NCI-H1930 (cell line): ENCODE measurements at places on chromosomes 16 and 17.

DNA sequence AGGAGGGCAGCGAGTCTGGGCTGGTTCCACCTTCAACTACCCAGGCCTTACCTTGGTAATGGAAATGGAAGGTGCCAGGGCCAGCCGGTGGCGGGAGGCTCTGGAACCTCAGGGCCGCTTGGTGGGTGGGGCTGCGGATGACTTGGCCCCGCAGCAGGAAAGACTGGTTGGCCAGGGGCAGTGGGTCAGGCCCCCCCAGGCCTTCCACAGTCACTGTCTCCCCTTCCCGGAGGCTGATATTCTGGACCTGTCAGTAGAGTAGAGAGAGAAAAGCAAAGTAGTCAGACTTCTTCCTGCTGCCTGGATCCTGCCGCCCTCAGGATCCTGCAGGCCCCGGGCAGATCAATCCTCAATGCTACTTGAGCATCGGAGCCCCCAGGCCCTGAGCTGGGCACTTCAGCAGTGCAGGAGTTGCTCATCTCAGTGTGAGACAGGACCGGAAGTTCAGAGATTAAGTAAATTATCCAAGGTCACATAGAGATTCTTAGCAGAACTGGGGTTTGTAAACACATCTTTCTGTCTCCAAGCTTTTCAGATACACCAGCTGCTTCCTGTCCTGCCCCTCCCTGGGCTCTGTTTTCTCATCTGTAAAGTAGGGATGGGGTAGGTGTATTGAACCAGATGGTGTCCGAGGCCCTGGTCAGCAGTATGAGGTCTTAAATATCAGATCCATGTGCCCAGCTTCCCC lies 18.5 kb upstream of the PHF12 start:
- DNase-seq: no peak

GRCh38 chr17:57242148-57242547 lies 14.2 kb upstream of the MSI2 start:
- DNase-seq: no peak

DNA sequence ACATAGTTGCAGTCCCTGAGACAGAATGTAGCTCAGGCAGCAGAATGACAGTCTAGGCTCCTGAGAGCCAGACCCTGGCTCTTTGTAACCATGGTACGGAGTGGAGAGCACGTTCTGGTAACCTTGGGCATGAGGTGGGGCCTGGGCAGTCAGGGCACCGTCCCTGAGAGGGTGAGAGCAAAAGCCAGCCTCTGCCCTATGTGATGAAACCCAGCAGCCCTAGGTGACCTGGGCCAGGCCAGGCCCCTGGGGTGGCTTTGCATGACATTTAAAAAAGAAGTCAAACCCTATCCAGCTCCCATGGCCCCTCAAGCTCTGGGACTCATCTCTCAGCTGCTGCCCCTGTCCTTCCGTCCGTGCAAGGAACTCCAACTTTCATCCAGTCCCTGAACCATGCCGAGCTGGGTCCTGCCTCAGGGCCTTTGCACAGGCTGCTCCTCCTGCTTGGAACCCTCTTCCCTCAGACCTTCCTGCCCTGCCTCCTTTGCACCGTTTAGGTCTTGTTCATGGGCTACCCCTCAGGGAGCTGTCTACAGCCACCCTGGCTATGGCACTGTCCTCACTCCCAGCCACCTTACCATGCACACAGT lies 188.6 kb downstream of the NTN1 start:
- no peak for DNase-seq

GRCh38 chr16:2426941-2427361 lies 2.3 kb upstream of the CCNF start:
- no peak for DNase-seq

DNA sequence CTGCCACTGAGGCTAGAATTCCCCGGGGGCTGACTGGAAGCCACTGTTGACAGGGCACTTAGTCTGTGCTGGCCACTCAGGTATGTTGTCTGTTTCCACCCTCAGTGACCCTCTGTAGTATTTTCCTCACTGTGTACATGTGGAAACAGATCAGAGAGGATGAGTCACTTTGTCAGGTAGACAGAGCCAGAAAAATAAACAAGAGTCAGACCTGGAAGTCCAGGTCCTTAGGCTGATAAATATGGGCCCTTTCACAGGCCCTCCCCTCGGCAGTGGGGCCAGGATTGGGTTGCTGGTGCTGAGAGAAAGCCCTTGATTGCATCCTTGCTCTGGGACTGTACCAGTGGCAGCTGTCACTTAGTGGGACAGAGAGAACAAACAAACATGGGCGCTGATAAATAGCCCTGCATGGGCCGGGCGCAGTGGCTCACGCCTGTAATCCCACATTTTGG lies 21.3 kb downstream of the PGS1 start:
- no peak for DNase-seq

DNA sequence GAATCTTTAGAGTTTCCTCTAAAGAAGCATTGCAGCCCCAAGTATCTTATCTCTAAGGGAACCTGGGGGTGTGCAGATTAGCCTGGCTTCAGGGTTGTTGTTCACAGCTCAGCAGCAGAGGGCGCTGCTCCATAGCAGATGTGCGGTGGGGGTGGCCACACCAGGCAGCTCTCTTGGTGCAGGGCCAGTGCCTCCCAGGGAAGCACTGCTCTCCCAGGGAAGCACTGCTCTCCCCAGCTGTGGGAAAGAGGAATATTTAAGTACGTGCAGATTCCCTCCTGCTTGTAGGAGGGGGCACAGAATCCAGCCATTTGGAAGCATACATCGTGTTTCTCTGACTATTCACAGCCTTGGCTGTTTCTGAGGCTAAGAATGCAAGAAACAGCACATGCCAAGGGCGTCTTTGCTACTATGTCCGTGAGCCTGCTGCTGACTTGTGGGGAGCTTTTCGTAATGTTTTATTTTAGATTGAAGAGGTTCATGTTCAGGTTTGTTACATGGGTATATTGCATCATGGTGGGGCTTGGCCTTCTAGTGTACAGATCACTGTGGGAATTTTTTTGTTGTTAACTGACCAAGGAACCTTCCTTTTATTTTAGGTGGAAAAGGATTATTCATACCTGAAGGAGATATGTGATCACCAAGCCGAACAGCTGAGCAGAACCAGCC lies 217.8 kb downstream of the SPECC1 start:
- DNase-seq: peak; percentile 21

GRCh38 chr17:34384271-34384670 lies 21.2 kb upstream of the CCL1 start:
- no peak for DNase-seq

DNA sequence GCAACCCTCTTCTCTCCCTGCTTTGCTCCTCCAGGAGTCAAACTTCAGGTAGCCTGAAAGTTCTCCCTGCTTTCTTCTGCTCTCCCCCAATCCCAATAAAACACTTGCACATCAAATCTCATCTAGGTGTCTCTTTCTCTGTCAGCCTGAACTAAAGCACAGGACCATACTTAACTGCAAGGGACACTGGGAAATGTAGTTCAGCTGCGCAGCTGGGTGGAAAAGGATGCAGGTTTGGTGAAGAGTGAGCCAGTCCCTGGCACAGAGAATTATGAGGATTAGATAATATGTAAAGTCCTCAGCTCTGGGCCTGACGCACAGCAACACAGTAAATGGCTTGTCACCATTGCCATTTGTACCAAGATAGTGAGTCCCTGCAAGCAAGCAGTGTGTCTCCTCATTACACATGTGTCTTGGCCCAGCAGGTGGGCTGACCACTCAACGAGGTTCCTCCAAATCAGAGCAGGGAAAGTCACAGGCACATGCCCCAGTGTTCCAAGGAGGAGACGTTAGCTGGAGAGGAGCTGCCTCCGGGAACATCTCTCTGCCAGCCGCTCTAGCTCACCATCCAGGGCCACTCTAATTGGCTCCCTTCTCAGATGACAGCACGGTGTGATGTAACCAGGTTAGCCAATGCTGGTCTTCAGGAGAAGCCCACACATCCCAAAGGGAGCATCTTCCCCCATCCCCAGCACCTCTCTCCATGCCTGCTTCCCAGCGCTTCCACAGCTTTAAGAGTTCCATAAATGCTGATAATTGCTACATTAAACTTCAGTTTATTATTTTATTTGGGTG lies 29.7 kb upstream of the IRX3 start:
- no peak for DNase-seq

DNA sequence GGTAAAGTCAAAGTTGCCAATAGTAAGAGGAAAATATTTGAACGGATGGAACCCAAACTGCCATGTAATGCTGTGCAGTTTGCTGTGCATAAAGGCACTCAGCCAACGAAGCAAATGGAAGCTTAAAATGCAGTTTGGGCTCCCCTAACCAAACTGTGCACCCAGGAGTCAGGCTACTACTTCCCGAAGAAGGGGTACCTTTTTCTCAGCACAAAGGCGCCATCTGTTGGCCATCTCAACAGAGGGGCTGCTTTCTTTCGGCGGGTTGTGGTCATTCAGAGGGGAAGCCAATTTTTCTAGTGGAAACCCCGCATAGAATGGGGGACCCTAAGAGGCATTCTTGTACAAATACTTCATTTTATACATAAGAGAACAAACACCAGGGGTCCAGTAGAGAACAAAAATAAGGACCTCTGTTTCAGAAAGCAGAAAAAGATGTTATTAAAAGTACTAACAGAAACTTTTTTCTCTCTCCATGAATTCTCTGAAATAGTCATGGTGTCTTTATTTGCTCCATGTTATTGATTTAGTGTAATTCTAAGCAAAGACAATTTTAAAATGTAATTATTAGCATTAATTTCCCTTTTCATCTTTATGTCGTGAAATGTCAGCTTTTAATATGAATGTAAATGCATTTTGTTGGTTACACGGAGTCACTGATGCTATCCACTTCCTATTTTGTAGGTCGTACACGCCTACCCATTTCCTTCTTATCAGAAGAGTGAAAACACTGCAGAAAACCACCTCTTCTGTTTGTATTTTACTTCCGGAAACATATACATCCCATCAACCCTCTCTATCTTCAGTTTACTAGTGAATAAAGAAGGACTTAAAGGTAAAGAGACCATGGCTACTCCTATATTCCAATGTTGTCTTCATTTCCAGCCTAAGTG lies 453.3 kb downstream of the KCNJ2 start:
- DNase-seq: peak; percentile 28

DNA sequence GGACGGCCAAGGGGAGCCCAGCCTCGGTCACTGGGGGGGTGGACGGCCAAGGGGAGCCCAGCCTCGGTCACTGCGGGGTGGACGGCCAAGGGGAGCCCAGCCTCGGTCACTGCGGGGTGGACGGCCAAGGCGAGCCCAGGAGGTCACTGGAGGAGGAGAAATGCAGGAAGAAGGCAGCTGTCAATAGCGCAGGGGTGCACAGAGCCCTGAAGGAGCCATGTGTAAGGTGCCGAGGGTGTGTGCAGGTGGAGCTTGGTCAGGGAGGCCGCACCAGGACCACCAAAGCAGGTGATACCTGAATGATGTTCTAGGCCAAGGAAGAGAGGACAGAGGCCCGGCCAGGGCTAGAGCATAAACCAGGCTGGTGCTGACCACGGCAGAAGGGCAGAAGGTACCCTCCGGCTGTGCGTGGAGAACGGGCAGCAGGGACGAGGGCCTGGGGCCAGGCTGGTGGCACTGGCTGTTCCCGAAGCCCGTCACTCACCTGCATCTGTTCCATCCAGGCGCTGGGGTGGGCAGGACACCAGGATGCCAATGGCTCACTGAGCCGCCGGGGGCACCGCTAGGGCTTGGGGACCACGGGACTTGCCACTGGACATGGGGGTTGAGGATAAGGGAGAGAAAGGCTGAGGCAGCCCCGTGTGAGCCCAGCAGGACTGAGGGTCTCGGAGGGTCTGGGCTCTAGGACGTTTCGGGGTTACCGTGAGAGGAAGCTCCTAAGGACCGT lies 5.9 kb upstream of the CCDC57 start:
- no peak for DNase-seq

- DNase-seq: no peak
Measured at GRCh38 chr17:33986088-33986487, 269.0 kb upstream of the CCL2 start.

DNA sequence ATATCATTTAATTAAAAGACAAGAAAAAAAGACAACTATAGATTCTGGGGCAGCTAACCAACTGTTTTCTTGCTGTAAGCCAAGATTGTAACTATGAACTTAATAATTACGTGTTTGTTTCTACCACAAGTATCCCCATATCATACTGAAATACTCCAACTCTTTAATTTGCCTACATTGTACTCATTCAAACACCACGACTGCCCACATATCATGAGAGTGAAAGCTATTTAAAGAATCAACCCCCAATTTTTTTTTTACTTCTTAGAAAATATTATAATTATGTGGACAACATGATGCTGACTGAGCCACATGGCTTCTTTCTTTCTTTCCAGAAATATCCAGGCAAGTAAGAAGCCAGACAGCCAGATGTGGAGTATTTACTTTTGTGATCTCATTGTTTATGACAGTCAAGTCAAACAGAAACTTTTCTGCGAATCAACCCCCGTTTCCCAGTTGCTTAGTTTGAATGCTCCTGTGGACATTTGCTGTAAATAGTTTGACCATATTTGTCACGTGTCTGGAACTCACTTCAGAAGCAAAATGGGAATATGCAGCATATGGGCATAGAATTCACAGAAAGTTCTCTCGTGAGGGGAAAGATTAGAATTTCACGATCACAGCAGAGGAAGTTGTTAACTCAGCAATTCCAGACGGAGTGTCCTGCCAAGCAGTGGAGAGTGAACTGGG lies 126.8 kb upstream of the PSMD7 start:
- DNase-seq: no peak

DNA sequence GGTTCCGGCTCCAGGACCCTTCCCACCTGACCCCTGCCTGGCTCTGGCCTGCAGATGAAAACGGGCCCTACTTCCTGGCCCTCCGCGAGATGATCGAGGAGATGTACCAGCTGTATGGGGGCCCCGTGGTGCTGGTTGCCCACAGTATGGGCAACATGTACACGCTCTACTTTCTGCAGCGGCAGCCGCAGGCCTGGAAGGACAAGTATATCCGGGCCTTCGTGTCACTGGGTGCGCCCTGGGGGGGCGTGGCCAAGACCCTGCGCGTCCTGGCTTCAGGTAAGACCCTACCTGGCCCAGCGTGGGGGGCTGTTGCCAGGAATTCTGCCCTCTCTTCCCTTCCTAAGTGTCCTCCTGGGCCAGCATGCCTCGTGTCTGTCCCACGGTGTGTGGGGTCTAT lies 8.6 kb upstream of the SLC7A6 start:
- no peak for DNase-seq

DNA sequence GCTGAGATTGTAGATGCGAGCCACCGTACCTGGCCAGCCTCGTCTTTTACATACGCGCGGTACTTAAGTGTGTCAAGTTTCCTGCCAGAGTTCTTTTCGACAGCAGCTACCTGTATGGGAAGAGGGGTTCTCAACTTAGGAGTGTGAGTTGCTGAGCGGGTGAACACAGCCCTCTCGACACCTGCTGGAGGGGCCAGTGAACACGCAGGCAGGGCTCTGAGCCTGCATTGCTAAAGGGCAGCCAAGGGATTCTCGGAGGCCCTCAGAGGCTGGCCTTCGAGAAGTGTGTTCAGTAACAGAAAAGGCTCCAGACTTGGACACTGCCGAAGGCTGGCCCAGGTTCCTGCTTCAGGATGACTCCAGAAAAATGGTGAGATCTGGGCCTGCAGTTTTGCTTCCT lies 6.1 kb downstream of the ZC3H18 start:
- no peak for DNase-seq
